ENCODE measurements at places on chromosomes 4 and X.

- DNase-seq: no peak
Measured at GRCh38 chrX:39244147-39244546, 442.9 kb downstream of the MID1IP1 start.

DNA sequence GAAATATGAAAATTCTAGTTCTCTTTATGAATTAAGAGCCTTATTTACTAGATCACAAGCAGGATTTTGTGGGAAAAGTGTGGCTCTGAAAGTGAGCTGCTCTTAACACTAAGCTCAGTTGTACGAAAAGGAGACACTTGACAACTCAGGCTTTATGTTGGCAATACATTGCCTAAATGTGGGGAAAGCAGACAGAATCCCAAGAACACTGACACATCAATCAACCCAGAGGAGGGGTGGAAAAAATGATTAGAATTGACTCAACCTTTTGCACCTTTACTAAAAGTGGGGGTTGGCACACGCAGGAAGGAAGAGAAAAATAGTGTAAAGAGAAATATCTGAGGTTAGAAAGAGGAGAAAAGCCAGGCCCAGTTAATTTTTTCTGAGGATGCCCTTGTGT, 61.6 kb downstream of the CHST7 start:
- no peak for DNase-seq

DNA sequence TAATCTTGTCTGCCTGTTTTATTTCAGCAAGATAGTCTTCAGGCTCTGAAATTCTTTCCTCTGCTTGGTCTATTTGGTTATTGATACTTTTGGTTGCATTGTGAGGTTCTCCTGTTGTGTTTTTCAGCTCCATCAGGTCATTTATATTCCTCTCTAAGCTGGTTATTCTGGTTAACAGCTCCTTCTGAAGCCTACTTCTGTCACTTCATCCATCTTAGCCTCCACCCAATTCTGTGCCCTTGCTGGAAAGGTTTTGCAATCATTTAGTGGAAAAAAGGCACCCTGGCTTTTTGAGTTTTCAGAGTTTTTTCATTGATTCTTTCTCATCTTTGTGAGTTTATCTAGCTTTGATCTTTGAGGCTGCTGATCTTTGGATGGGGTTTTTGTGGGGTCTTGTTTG, 647.7 kb downstream of the SPRY1 start:
- no peak for DNase-seq

GRCh38 chr4:181507938-181508337, 735.3 kb upstream of the TENM3 start:
- DNase-seq: no peak

DNA sequence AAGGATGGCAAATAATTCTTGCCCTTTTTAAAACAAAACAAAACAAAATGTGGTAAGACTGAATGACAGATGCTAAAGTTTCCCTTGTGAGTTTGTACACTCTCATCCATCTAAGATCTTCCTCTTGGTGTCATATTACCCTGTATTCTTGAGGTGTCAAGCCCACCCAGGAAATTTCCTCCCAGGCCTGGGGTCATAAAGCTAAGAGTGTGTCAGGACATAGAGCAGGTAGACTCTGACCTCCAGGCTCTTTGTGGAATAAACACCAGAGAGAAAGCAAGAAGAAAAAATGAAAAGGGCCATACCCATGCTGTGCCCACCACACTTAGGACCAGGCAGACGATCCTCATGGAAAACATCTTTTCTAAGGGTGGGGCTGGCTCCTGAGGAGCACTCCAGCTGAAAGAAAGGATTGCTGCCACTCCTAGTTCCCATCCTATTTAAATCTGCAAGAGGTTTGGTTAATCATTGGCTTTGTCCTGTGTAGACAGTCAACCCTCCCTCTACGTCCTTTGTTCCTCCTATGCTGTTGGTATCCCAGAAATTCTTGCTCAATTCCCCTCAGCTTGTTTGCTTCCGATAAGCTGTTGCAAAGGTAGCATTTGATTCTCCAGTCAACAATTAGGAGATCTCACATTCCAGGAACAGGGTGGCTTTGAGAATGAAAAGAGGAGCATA, at the start of gene FGA:
FGA (minus strand) TSS at position 414 of the 678 bp plus-strand sequence; CDS start at position 359, 55 bp downstream.
- no peak for DNase-seq

- no peak for DNase-seq
Measured at GRCh38 chr4:165839615-165840333, 33.3 kb upstream of the TLL1 start.

DNA sequence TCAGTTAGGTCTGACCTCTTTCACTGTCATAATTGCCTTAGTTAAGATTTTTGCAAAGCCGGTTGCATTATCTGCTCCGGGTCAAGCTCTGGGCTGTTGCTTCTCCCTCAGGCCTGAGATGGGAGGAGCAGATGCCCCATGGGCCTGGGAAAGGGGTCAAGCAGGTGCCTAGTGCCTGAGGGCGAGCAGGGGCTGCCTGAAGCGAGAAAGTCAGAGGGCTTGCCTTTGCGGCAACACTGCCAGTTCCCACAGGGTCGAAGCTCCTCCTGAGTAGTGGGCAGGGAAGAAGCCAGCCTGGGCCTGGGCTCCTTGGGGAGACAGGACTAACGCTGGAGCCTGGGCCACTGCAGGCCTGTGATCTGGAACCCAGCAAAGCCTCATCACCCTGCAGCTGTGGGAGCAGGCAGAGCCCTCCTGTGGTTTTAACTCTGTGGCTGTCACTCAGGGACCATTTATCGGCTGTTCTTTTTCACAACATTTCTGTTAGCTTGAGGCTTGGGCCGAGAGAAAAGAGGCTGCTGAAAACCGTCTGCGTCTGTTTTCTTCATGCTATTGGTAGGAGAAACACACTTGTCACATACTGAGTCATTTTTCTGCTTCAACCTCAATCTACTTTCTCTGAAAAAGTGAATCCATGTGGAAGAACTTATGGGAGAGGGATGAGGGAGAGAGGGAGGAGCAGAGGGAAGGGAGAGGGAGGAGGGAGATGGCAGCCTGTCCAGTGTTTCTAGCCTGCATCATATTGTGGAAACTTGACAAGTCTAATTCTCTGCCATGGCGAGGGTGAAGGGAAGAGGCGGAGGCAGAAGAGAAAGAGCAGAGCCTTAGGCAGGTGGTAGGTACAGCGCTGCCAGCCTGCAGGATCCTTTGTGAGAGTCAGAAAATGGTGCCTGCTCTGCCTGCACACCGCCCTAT, 68.4 kb downstream of the RHOH start:
- DNase-seq: no peak

DNA sequence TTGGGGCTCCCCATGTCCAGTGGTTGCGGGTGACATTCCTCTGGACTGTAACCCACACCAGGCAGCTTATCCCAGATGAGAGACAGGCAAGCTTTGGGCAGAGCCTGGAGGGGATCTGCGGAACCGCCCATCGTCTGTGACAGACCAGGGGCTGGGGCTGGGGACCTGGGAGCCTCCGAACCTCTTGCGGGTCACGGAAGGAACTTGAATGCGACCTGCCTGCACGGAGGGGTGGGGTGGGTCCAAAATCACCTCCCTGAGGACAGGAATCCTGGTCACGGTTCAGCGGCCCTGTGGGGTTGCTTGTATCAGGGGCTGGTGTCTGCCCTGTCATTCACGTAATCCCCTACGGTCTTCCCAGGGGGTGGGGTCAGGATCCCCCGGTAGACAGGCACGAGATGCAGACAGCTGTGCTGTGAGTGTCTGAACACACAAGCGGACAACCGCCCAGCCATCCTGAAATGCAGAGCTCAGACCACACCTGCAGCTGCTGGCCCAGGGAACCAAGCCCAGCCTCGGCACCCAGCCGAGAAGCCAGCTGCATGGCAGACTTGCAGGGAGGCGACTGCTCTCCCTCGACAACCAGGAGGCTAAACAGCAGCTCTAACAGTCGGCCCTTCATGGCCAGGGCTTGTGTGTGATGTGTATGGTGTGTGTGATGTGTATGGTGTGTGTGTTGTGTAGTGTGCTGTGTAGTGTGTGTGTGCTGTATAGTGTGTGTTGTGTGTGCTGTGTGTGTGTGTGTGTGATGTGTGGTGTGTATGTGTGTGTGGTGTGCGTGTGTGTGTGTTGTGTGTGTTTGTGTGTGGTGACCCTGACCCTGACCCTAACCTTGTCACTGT, 105.9 kb upstream of the ADRA2C start:
- no peak for DNase-seq

DNA sequence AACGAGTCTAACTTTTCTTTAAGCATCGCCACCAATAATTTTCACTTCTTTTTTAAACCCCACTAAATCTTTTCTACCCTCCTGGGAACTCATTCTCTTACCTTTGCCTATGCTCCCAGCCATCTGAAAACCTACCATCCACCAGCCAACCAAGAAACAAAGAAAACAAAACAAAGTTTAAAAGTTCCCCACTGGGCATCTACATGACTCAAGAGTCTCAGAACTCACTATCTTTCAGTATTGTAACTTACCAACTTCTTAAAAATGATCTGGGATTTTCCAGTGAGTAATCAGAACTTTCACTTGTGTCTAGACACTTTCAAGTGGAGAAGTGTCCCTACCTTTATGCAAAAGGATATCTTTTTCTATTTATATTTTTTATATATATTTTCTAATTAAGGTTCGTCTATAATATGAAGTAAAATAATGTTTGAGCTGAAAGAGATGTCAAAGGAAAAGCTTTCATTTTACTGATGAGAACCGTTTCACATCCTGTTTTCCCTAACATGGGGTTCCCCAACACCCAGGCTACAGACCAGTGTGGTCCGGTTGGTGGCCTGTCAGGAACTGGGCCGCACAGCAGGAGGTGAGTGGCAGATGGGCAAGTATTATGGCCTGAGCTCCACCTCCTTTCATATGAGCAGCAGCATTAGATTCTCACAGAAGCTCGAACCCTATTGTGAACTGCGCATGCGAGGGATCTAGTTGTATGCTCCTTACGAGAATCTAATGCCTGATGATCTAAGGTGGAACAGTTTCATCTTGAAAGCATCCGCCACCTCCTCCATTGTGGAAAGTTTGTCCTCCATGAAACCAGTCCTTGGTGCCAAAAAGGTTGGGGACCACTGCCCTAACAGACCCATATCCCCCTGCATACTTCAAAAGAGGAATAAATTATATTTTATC, 9.8 kb upstream of the TIGD2 start:
- DNase-seq: no peak

Measured in vagina (tissue), 2 donors.